Activated naive CD4-positive, alpha-beta T cell treated with Interleukin-2 at 50 U/mL for 16 hours (primary cell): ENCODE measurements at places on chromosomes 12 and 14.
A peak's percentile ranks its signal among the peaks of the same experiment; 100 is the strongest.

- DNase-seq: no peak
Observed at GRCh38 chr12:27974735-27975221, 2.2 kb upstream of the PTHLH start.

DNA sequence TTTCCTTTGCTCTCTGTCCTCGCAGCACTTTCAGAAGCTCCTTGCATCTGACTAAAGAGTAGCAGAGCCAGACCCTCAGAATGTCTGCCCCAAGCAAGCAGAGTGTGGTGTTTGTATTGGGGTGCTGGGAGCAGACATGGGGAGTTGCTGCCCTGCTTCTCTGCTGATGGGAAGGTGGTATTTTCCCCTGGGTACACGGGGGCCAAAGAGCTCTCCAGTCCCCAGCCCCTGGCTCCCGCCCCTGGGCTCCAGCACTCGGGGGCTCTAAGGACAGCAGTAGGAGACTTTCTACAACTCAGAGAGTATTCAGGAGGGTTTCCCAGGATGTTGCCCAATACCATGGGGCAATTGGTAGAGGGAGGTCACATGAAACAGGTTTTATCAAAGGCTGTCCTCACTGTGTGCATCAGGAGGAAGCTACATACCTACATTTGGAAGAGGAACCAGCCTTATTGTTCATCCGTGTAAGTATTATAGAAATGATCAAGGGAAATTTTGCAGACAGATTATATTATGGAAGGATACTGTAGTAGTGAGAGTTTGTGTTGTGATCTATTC lies 50.3 kb downstream of the DAD1 start:
- DNase-seq: no peak

DNA sequence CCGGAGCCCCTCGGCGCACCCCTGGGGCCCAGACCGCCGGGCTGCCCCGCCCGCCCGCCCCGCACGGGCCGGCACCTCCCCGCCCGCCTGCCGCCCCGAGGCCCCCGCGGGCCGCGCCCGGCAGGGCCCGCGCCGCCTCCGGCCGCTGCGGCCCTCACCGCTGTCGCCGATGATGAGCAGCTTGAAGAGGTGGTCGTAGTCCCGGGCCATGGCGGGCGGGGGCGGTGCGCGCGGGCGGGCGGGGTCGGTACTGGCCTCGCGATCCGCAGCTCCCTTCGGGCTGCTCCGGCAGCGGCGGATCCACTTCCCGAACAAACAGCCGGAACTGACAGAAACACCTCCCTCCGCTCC lies at the start of gene RAB35:
Gene RAB35, minus strand, starts transcription at position 313 of the 351 bp plus-strand sequence. Its CDS starts 103 bp downstream, at position 210.
- no peak for DNase-seq

DNA sequence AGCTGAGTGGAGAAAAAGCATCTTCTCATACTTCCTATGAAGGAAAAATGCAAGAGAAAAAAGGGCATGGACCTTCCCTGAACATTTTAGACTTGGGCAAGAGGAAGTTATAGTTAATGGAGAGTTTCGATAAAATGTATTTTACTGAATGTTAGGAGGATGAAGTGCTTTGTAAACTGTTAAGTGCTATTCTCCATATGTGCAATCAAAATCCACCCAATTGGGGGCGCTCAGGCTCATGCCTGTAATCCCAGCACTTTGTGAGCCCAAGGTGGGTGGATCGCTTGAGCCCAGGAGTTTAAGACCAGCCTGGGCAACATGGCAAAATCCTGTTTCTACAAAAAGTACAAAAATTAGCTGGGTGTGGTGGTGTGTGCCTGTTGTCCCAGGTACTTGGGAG lies 1.9 kb upstream of the CNPY2 start:
- DNase-seq: no peak

GRCh38 chr14:59295951-59296350 lies 107.5 kb downstream of the DAAM1 start:
- no peak for DNase-seq

- DNase-seq: no peak
Observed at GRCh38 chr14:34983786-34984185, 994 bp downstream of the SRP54 start.

DNA sequence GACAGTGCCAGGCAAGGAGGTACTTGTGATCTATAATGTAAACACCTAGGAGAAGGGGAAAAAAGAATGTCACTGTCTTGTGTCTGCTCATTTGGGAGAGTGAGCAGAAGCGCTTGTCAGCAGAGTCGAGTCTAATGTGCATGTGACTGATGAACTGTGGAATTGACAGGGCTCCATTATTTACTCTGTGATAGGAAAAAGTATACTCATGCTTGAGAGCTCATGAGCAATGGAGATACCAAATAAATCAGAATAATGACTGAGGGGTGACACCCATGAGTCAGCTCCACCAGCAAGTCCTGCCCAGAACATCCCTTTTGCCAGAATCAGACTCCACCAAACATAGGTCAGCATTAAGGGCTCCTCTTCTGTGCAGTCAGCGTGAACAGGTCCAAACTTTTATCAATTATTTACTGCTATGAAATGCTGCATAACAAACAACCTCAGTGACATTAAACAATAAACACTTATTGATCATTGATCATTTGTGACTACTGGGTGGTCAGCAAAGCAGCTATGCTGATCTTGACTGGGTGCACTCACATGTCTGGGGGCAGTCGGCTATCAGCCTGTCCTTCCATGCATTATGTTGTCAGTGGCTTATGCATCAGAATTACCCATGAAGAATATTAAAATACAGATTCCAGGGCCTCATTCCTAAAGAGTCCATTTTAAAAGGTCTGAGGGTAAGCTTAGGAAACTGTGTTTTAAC lies 29.2 kb upstream of the WSCD2 start:
- no peak for DNase-seq

DNA sequence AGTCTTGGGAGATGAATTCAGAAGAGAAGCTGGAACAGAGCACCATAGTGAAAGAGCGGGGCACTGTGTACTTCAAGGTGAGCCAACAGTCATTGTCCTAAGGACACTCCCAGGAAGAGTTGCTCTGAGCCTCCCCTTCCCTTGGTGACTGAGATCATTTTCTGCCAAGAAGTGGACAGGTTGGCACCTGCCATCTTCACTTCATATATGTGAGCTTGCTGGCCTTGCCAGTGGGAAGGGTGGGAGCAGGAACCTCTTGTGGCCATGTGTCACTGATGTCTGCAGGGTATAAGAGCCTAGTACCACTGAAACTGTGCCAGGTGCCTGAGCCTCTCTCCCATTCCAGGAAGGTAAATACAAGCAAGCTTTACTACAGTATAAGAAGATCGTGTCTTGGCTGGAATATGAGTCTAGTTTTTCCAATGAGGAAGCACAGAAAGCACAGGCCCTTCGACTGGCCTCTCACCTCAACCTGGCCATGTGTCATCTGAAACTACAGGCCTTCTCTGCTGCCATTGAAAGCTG lies 5.3 kb downstream of the FKBP4 start:
- no peak for DNase-seq

- no peak for DNase-seq
Observed at GRCh38 chr14:79730953-79731352, 480.4 kb downstream of the DIO2 start.

DNA sequence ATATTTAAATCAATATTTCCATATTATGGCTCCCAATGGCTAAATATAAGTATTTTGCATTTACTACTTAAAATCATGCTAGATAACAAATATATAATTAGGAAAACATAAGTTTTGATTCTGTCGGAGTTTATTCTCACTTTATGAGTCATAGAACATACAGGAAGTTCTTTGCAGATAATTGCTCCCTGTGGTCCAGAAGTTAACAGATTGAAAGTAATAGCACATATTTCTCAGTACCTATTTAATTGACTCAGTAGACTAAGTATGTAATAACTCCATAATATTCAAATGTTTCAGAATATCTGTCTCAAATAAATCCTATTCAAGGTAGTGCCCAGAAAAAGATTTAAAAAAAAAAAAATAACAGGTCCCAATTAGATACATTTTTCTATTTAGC lies 806.0 kb upstream of the ATXN7L3B start:
- no peak for DNase-seq

GRCh38 chr14:20680843-20681347 lies 3.5 kb upstream of the RNASE4 start:
- DNase-seq: no peak

GRCh38 chr14:58805605-58806409 lies 168.0 kb downstream of the DACT1 start:
- DNase-seq: no peak

- no peak for DNase-seq
Observed at GRCh38 chr12:114631242-114631641, 52.7 kb downstream of the TBX3 start.

- no peak for DNase-seq
Observed at GRCh38 chr14:70887207-70887681, 20.0 kb upstream of the PCNX1 start.

DNA sequence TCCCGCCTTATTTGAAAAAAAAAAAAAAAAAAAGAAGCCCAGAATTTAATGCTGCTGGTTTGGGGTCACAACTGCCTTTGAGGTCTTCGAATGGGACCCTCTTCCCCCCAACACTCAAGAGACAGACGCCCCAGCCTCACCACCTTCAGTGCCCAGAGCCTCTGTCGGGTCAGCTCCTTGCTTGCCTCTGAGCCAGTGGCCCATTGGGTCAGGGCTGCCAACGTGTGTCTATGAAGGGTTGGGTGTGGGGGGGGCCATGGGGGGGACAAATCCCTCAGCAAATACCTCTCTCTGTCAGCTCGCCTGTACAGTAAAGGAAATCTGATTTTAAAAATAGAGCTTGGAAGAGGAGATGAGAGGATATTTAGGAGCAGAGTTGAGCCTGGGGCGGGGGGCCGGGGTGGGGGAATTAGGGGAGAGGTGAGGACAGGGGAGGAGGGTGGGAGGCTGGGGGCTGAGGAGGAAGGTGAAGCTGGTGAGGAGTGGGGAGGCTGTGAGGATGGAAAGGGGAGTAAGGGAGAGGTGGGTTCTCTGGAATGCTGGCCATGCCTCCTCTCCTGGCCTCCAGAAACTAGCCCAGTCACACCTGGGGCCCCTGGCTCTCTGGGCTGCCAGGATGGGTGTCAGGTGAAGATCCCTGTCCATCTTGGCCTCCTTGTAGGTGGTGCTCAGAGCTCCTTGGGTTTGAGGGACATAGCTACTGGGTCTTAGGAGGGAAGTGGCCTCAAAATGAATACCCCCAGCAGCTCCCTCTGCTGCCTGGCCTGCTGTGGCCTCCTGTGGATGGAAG lies 13.3 kb downstream of the RTL1 start:
- no peak for DNase-seq

DNA sequence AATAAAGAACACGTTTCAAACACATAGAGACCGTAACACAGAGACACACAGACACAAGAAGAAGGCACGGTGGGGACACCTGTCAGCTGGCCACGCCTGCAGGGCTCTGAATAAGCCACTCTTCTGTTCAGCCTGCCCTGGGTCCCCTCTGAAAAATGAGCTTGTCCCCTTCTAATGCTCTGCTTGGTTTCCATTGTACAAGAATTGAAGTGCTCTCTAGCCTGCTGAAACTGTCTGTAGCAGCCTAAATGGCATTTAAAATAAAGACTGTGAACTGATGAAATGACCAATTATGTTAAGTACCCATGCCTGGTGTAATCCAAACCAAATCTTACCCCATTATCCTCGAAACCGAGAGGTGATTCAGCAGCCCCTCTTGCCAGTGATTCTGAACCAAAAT lies 139.8 kb downstream of the FOXN3 start:
- no peak for DNase-seq

- no peak for DNase-seq
Observed at GRCh38 chr14:72780751-72781150, 113.2 kb downstream of the DPF3 start.

DNA sequence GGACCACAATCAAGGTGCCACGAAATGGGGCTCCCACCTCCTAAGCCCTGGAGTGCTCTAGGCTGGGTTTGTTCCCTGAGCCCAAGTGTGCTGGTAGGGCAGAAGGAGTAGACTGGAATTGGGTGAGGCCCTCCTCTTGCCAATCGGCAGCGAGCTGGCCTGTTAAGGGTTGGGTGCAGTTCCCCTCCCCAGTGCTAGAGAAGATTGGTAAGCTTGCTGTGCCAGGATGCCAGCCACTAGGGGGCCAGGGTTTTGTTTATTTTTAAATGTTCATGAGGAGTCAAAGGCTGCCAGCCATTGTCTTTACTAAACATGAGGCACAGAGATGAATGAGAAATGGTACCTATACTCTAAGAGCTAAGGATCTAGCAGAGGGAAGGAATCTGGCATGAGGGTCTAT lies 79.7 kb downstream of the SPTB start:
- DNase-seq: peak; percentile 8

DNA sequence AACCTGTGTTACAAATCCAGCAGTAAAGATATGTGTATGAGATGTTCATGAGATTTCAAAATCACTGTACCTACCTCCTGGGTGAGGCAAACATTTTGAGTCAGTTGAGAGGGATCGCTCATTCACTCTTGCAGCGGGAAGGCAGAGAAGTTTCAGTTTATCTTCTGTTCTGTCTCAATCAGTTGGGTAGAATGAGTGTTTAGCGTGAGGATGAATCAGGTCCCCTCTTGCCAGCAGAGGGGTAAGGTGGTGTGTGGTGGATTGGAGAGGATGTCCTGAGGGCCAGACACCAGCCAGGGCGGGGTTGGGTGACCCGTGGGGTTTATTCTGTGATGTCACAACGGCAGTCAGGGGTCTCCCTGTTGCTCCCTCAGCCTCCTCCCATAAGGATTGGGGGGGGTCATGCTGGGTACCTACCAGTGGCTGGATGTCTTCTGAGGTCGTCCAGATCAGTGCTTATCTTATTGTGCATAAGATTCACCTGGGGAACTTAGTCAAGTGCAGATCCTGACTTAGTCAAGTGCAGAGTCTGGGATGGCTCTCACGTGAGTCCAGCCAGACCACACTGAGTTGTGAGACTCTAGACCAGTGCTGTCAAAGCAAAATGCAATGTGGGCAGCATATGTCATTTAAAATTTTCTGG lies at the start of gene GSG1:
Gene GSG1, minus strand, starts transcription at position 277 of the 643 bp plus-strand sequence. Its CDS starts 155 bp downstream, at position 122.
- DNase-seq: peak; percentile 29

- DNase-seq: no peak
Observed at GRCh38 chr14:47536341-47536740, 139.1 kb downstream of the MDGA2 start.

GRCh38 chr14:68655021-68655831 lies 137.6 kb downstream of the ZFP36L1 start:
- DNase-seq: no peak

GRCh38 chr12:6386491-6386890 lies 2.5 kb downstream of the LTBR start:
- DNase-seq: no peak

DNA sequence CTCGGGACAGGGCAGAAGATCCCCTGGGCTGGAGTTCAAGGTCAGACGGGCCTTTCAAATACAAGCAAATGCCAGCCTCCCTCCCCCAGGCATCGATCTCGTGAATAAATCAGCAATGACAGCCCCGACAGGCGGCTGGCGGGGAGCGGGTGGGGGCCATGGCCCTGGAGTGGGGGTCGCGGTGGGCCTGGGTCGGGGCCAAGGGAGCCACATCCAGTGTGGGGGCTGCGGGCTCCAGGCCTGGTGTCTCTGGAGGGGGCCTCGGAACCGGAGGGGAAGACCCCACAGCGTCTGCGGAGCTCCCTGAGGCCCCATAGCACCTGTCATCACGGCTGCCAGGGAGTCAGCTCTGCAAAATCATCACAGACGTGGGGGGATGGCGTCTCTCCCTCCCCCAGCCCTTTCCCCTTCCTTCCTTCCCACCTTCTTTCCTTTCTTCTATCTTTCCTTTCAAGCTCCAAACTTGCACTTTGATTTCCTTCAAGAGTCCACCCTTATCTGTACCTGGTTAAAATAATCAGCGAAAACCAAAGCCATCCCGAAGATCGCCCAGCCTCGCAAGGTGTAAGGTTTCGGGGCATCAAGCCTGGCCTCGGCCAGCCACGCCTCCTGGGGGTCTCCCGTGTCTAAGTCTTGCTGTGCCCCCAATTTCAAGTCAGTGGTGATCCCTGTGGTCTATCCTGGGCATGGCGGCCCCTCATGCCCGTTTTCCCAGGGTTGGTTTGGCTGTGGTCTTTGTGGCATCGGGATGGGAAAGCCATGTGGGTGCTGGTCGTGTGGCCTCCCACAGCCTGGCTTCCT lies 92.1 kb downstream of the NOC4L start:
- DNase-seq: no peak
